ENCODE measurements at places on chromosomes 2 and 18. TPM values are rescaled to one million over a fixed set of nuclear protein-coding genes. Genes with fewer than 3 reads are reported as not detected.

GRCh38 chr2:20313659-20314058 is 37.0 kb downstream of the PUM2 start:
- DNase-seq: no peak

- DNase-seq: no peak
These were observed 3.6 kb upstream of the HS1BP3 start for GRCh38 chr2:20654535-20654813.

- no peak for DNase-seq
These were observed 786.3 kb upstream of the FSHR start for GRCh38 chr2:49940626-49941025.

DNA sequence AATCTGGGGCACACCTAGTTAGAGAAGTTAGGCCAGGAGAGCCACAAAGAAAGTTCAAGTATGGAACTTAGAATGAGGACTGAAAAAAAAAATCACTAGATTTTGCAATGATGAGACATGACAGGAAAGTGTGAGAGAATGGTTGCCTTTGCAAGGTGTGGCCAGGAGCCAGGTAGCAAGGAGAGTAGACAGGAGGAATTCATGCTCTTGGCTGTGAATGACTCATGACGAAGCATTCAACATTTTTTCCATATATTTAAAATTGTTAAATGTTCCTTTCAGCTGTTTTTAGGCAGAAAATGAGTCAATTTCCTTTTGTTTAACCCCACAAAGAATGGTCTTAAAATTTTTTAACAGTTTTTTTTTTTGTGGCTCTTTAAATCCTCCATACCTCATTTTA is 636.9 kb downstream of the PLCL1 start:
- no peak for DNase-seq

Gene FBXO15
- 5.4 TPM for total RNA-seq

GRCh38 chr18:53764086-53764485 is 460.4 kb downstream of the MBD2 start:
- no peak for DNase-seq

Gene DHRS9
- total RNA-seq: not detected

Gene DGUOK
- 68.3 TPM for total RNA-seq

DNA sequence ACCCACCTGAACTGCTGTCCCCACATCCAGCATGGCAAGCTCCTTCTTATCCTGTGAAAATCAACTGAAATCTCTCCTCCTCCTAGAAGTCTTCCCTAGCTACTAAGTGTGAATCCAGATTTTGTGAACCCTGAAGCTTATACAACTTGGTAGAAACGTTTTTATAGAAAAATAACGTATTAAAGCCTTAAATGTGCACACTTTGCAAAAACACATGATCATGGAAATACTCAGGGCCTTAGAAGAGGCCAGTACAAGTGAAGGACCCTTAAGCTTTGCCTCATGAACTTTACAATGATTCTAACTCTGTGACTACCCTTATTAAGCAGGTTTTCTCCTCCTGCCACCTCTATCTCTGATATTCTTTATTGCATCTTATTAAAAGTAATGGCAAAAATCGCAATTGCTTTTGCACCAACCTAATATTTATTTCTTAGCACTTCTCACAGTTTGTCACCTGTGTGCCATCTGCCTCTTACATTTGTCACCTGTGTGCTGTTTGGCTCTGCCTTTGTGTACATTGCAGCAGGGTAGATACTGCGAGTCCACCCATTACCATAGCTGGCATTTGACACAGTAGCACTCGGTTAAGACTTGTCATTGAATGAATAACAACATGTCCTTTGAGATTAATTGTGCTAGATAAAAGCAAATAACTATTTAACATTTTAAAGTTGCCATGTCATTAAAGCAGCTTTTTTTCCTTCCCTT is 42.2 kb downstream of the FRZB start:
- no peak for DNase-seq

- DNase-seq: no peak
These were observed 47.0 kb downstream of the BMPR2 start for GRCh38 chr2:202423139-202423538.
